T-helper 2 cell (primary cell): ENCODE measurements at places on chromosomes 1 and 21.

DNA sequence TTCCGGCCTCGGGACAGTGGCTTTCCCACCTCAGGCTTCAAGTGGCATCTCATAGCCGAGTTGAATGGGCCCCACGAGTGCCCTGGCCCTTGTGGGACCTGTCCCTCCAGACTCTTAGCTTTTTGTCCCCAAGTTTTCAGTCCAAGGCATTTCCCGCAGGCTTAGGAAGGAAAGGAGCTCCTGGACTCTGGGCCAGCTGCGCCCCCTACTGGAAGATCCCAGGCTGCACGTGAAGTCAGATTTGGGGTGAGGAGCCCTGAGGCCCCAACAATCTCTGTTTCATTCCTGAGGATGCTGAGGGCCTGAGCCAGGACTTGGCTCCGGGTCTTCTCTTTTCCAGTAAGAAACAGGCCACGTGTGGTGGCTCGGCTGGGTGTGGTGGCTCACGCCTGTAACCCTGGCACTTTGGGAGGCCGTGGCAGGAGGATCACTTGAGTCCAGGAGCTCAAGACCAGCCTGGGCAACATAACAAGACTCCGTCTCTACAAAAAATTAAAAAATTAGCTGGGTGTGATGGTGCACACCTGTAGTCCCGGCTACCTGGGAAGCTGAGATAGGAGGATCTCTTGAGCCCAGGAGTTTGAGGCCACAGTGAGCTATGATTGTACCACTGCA lies 67.4 kb downstream of the ARHGEF10L start:
- no peak for DNase-seq

GRCh38 chr1:174931214-174931613 lies 68.5 kb upstream of the CACYBP start:
- DNase-seq = no peak

DNA sequence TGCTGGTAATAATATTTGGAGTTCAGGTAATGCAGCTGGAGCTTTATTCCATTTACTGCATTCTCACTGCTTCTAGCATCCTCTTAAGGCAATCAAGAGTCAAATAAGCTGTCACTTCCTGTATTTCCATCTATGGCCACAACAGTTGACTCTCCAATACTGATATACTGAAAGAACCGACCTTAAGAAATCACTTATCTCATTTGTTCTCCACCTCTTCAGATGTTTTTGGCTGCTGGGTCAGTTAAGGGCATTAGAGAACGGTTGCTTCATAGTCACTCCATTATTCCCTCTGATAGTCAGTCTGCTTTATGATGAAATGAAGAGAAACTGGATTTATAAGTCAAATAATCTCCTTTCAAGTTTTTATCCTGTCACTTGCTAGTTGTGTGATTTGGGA lies 14.2 kb upstream of the RGS4 start:
- no peak for DNase-seq

- DNase-seq = no peak
These were observed 118.5 kb downstream of the UCK2 start for GRCh38 chr1:165945911-165946310.

DNA sequence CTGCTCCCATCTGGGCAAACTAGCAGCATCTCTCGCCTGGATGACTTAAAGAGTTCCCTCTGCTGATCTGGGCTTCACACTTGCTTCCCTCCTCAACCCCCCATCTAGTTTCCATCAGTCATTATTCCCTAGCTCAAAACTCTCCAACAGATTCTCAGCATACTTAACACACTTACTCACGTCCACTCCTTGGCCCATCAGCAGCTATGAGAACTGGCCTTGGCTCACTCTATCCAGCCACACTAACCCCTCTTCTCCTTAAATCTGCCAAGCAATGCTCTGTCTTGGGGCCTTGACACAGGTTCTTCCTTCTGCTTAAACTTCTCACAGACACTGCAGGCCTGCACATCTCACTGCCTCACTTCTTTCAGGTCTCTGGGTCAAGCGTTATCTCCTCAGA lies 41.6 kb downstream of the GNG12 start:
- no peak for DNase-seq

DNA sequence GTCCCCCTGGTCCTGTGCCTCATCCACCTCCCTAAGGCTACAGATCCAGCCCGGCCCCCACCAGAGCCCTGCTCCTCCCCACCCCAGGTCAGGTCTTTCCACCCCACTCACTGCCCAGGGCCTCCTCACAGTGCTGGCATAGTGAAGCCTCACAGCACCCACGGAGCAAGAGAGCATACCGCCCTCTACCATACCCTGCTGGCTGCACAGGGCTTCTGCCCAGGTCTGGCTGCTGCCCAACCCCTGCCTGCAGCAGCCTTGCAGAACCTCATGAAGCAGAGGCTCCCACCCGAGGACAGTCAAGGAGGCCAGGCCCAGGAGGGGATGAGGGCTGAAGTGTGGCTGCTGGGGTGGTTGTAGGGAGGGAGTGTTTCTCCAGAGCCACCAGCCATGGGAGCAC lies 19.7 kb upstream of the ARF1 start:
- DNase-seq = no peak

GRCh38 chr1:59976194-59977074 lies 49.9 kb upstream of the CYP2J2 start:
- peak; percentile 23 for DNase-seq

- DNase-seq = no peak
These were observed 62.9 kb upstream of the CNTN2 start for GRCh38 chr1:204979891-204980649.

GRCh38 chr1:244955661-244956060 lies 91.3 kb upstream of the HNRNPU start:
- DNase-seq = no peak

DNA sequence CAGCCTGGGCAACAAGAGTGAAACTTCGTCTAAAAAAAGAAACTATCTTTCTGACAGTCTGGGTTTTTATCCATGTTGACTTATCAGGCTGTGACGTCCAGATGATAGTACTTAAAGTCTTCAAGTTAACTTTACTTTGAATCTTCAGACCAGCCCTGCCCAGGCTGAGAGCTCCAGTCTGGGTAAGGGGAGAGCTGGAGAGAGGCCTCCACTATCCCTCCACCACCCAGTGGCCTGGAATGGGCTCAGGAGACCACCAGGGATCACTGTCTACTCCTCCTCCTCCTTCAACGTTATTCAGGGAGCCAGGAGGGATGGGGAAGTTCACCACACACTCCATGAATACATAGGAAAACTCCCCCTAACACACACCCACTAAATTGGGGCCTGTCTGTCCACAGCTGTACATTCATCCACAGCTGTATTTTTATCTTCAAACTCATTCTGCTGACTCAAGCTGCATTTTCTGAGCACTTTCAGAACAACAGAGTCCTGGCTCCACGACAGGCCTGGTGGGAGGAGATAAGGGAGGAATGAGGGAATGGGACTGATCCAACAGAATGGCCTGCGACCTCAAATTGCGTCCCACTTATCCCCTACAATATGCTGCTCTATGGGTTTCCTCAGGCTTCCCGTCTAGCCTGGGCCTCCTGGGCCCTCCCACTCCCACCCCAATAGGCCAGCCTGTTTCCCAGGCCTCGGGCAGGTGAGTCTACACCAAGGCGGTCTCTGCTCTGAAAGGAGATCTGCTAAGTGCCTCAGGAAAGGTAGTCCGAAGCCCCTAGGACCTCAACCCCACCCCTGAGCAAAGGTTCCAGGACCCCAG lies 1.8 kb downstream of the SLC45A3 start:
- DNase-seq = no peak

GRCh38 chr1:167880580-167881021 lies 33.3 kb downstream of the ADCY10 start:
- no peak for DNase-seq

DNA sequence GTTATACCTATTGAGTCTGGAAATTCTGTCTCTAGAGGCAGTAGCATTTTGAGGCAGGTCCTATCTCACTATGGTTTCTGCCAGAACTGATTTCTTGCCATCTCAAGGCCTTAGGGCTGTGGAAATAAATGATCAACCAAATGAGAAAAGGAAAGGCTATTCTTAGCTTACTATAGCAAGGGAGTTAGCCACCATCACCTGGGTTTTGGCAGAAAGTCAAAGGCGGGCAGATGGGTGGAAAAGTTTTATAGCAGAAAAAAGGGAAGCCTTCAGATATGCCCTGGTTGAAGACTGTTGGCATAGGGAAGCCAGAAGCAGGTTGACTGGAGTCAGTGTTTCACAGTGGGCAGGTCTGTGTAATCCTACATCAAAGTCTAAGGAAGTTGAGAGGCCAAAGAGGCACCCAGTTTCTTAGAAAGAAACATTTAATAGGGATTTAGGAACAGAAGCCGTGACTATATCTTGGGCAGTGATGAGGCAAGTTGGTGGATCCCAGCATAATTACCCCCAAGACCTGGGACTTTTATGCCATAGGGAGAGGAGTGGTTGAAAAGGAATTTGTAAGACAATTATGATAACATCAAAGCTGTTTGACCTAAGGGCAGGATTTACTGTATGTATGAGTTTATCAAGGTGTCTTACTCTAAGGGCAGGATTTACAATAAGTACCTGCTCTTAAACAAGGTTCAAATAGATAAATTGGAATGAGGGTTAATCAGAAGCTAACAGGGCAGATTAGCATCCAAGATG lies 29.7 kb downstream of the CTH start:
- DNase-seq = no peak

DNA sequence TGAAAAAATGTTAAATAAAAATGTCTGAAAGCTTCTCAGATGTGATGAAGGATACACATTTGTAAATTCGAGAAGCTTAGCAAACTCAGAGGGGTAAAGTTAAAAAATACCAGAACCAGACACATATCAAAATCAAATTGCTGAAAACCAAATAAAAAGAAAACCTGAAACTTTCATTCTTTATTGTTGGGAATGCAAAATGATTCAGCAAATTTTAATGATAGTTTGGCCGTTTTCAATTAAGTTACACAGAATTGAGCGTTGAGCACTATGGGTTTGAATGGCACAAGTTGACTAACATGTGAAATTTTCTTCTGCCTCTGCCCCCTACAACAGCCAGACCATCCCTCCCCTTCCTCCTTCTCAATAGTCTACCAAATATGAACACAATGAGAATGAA lies 33.5 kb upstream of the GRIK1 start:
- DNase-seq = no peak

DNA sequence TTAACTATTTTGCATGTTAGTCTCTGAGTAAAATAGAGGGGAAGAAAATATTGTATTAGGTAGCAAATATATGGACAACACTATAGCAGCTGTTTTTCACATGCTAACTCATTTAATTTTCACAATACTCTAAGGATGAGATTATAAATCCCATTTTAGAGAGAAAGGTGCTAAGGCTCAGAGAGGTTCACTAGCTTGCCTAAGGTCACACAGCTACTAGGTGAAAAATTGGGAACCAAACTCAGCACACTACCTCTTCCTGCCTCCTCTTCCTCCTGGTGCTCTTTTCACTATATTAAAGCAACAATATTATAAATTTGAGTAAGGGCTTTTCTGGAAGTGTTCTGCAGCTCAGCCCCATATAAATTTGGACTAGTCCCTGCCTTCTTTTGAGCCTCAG lies 2.3 kb downstream of the RXRG start:
- no peak for DNase-seq

- no peak for DNase-seq
These were observed 186.5 kb downstream of the DYRK1A start for GRCh38 chr21:37553078-37553481.

- DNase-seq = no peak
These were observed 41.8 kb downstream of the TRPM2 start for GRCh38 chr21:44395260-44395659.
